ENCODE measurements at places on chromosomes 5 and 9. TPM values are rescaled to one million over a fixed set of nuclear protein-coding genes. Genes with fewer than 3 reads are reported as not detected.

NTNG2 gene
- 6.7 TPM for total RNA-seq

- DNase-seq, result no peak
- no peaks in the 10 kb centered on the region for H3K36me3 ChIP-seq
- no peak overlapping the region for H3K4me3 ChIP-seq
- H3K4me1 ChIP-seq, result peaks cover 50% of the 10 kb centered on the region
Observed at GRCh38 chr9:120944434-120944843, 17.8 kb upstream of the TRAF1 start.

CATSPER3 gene
- not detected for total RNA-seq

- H3K27ac ChIP-seq, result peak overlapping the region; percentile 99
- H3K36me3 ChIP-seq, result no peaks in the 10 kb centered on the region
- peak overlapping the region; percentile 87 for H3K4me3 ChIP-seq
- no peak for DNase-seq
- peaks cover 64% of the 10 kb centered on the region for H3K4me1 ChIP-seq
Observed at GRCh38 chr5:81852291-81853029, 101.6 kb upstream of the SSBP2 start.

Measured in osteocyte (in vitro differentiated cells).